ENCODE measurements at places on chromosomes 16 and 17.
A peak's percentile ranks its signal among the peaks of the same experiment; 100 is the strongest.

DNA sequence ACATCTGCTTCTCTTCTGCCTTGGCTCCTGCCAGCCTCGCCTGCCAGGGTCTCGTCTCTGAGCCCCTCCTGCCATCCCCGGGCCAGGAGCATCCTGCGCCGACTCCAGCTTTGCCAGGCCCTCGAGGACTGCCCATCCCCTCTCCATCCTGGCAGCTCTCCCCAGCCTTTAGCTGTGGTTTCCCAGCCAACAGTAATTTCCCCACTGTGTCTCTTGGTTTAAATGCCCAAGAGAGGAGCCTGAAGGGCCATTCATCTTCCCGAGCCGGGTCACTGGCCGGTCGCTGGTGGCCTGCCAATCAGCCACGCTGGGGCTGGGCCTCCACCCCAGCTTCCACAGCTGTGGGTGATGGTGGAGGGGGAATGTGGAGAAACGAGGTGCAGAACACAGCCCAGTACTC, 47.8 kb downstream of the MRC2 start:
- DNase-seq = no peak

DNA sequence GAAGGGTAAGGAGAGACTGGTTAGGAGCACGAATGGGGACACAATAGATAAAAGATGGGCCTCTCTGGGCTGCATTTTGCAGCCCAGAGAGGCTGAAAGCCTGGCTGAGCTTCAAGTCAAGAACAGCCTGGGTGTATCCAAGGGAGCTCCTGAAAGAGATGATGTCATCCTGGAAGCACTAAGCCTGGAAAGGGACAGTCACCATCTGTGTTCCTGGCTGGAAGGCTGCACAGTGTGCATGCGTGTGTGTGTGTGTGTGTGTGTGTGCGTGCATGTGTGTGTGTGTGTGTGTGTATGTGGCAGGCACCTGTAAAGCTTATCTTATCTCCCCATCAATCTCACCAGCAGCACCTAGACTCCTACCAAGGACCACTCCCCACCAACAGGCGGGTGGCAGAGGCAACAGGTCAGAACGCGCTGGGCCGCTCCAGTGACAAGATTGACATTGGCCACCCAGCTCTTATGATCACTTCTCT, 44.1 kb downstream of the COG7 start:
- DNase-seq = peak; percentile 28

DNA sequence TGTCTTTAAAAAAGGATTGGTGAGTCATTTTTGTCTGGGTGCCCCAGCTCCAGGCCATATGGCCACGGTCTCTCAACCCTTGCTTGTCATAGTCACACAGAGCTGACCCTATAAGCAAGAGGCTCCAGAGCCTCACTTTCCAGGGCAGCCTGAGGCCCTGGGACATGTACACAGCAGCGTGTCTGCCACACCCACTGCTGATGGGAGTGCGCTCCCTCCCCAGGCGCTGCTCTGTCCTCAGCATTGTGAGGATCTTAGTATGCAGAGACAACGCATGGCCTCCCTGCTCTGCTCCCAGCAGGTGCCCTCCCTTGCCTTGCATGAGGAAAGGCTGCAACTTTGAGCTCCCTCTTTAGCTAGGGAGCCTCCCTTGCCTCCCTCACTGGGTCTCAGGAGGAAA, 80.8 kb upstream of the CRHR1 start:
- DNase-seq = no peak

DNA sequence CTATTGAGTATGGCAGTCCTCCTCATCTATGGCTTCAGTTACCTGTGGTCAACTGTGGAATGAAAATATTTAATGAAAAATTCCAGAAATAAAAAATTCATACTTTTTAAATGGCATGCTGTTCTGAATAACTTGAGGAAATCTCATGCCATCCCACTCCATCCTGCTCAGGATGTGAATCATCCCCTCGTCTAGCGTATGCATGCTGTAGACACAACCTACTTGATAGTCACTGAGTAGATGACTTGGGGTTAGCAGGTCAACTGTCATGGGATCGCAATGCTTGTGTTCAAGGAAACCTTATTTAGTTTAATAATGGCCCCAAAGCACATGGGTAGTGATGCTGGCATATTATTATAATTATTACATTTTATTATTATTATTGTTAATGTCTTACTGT, 4.8 kb upstream of the VAC14 start:
- no peak for DNase-seq

DNA sequence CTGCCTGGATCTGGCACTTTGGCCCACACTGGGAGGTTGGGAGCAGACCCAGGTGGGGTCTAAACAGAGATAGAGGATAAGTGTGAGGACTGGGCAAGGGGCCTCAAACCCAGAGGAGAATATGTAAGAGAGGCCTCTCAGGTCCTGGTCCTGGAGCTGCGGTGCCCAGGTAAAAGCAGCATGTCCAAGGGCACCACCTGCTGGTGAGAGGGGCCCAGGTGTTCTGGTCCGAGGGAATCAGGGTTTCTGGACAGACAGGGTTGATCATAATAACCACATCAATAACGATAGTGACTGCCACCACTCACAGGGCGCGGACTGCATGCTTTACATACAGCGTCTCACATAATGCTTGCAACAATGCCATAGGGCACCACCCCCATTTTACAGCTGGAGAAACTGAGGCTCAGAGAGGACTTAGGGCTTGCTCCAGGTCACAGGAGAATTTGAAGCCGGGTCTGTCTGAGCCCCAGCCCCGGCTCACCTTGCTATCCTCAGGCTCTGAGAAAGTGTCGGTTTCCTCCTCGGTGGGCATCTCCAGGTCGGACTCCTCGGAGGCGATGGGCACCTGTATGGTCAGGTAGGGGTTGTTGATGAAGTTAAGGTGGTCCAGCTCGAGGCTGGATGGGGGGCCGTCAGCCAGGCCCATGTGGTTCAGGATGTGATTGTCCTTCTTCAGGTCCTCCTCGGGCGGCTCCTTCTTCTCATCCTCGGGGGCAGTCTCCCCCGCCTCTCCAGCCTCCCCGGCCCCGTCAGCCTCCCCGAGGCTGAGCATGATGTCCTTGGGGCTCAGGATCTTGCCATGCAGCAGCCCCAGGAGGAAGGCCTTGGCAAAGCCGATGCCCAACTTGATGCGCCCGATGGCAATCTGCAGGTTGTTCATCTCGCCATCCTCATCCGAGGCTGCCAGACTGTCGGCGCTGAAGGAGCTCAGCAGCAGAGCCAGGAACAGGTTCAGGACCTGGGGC, 19.1 kb upstream of the CD79B start:
- no peak for DNase-seq

DNA sequence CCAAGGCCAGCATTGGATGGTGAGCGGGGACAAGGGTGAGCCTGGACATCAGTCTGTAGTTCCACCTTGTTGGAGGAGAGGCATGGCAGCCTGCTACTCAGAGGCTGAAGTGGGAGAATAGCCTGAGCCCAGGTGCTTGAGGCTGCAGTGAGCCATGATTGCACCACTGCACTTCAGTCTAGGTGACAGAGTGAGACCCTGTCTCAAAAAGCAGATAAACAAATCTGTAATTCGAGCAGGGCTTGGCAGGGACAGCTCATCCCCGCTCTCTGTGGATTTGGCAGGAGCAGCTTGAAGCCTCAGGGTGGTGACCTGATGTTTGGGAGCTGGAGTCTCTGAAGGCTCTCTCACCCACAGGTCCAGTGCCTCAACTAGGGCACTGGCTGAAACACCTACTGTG, 38.6 kb upstream of the ZCCHC14 start:
- DNase-seq = no peak

DNA sequence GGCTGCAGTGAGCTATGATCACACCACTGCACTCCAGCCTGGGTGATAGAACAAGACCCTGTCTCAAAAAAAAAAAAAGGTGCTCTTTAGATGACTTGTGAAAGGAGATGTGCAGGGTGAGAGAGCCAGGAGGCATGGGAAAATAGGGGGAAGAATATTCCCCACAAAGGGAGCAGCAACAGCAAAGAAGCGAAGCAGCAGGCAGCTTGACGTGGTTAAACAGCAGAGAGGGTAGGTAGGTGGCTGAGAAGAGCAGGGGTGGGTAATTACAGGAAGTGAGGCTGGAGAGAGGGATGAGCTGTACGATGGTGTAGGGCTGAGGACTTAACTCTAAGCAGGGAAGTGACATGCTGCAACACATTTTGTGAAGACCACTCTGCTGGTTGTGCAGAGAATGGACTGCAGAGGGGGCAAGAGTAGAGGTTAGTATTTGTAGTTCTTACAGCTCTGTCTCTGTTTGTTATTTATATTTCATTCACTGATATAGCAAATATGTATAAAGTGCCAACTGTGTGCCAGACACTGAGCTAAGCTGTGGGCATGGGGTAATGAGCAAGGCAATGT, 1.6 kb downstream of the HEATR3 start:
- DNase-seq = peak; percentile 40

DNA sequence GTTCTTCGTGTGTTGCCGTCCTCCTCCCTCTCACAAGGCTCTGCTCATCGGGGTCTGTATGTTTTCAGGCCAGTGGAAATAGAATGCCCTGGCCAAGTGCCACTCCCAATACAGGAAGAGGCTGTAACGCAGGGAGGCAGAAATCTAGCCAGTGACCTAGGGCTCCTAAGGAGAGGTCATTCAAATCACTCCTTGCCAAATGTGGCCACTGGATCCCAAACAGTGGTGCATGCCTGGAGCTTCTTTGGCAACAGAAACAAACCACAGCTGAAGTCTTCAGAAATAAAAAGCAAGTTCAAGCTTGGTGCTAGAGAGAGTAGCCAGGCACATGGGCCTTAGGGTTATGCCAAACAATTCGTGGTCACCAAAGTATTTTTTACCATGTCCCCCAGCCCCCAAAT, 66.1 kb downstream of the SMG6 start:
- no peak for DNase-seq

GRCh38 chr17:76872221-76872873, 4.1 kb downstream of the MGAT5B start:
- peak; percentile 93 for DNase-seq

- no peak for DNase-seq
Observed at GRCh38 chr17:62187681-62188080, 122.6 kb upstream of the MED13 start.

DNA sequence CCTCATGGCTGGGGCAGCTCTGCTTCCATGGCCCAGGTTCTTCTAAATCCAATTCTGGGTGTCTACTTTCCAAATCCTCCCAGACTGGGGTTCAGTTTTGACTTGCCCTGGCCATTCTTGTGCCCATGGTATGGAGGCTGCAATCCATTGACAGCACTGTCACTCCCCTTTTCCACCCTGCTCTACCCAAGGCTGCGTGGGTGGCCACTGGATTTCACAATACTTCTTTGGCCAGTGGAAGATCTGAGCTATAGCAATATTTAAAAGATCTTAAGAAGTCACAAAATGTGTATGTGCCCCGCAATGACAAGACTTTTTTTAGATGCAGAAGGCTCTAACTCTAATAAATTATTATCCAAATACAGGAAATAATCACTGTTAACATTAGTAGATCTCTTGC, 329.4 kb upstream of the CCL2 start:
- DNase-seq = no peak

GRCh38 chr16:12119037-12119436, 142.5 kb downstream of the SNX29 start:
- DNase-seq = no peak

GRCh38 chr17:35164716-35165115, 17.1 kb downstream of the UNC45B start:
- no peak for DNase-seq

- DNase-seq = no peak
Observed at GRCh38 chr16:28617874-28618273, 8.0 kb upstream of the SULT1A1 start.

DNA sequence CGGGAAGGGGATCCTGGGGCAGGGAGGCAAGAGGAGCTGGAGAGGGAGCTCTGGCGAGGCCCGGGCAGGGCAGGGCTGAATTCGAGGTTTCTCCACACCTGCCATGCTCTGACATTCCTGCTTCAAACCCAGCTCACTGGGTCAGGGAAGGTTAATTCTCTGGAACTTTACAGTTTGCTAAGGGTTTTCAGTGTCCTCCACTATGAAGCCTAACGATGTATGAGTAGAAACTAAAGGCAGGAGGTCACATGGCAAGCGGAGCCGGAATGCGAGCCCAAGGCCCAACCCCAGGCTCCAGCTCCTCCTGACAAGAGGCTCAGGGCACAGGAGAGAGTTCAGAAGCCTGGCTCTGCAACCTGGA, 29.2 kb downstream of the DCAKD start:
- no peak for DNase-seq

GRCh38 chr17:79937391-79938335, 98.0 kb downstream of the TBC1D16 start:
- peak; percentile 18 for DNase-seq

DNA sequence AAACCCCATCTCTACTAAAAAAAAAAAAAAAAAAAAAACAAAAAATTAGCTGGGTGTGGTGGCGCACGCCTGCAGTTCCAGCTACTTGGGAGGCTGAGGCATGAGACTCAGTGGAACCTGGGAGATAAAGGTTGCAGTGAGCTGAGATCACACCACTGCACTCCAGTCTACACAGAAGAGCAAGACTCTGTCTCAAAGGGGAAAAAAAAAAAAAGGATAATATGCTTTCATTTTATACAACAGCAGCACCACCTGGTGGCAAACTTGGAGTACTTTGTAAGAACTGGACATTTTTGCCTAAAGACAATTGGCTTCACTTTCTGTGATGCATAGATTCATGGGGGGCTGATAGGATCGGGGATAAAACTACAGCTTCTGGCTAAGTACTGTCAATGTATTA, 8.5 kb downstream of the CHTF8 start:
- DNase-seq = peak; percentile 53

GRCh38 chr17:20703781-20704180, 124.3 kb downstream of the CDRT15L2 start:
- DNase-seq = no peak

DNA sequence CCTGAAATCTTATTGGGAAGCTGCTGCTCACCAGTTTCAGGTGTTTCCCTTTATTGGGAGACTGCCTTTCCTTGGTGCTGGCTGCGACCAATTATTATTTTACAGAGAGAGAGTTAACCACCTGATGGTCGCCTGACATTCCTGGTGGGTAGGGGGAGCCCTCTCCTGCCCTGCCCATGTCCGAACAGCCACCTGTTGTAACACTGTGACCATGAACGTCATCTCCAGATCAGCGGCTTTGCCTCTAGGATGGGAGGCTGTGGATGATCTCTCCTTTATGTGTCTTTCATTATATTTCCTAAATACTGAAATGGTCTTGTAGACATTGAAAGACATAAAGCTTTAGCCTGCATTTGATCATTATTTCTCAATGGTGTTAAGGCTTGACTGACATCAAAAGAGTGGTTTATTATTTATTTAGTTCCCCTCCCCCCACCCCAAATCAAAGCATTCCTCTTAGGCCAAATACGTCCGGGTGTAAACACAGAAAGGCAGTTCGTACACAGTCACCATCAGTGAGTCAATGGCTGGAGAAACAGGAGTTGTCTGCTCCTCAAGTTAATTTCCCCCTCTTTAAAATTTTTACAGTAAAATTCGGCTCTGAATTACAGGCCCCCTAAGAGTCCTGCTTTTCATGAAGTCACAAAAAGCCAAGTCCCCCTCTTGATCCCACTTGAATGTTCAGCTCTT, 57.8 kb upstream of the CACNG5 start:
- DNase-seq = no peak

- no peak for DNase-seq
Observed at GRCh38 chr17:44384823-44385286, 4.6 kb downstream of the ITGA2B start.
